Small intestine (tissue), 16 donors: ENCODE measurements at places on chromosomes 5 and 9. TPM values are rescaled to one million over a fixed set of nuclear protein-coding genes. Genes with fewer than 3 reads are reported as not detected.

- H3K27ac ChIP-seq: peak overlapping the region; percentile 56
- DNase-seq: peak; percentile 66
- no peaks in the 10 kb centered on the region for H3K27me3 ChIP-seq
- H3K36me3 ChIP-seq: peaks cover 30% of the 10 kb centered on the region
- H3K4me1 ChIP-seq: no peaks in the 10 kb centered on the region
- no peak overlapping the region for H3K4me3 ChIP-seq
Measured at GRCh38 chr5:134609232-134609851, 23.3 kb downstream of the SAR1B start.

- H3K36me3 ChIP-seq: no peaks in the 10 kb centered on the region
- H3K27me3 ChIP-seq: no peaks in the 10 kb centered on the region
- H3K4me1 ChIP-seq: no peaks in the 10 kb centered on the region
- H3K4me3 ChIP-seq: no peak overlapping the region
- no peak overlapping the region for H3K27ac ChIP-seq
Measured at GRCh38 chr9:69158471-69158870, 15.6 kb upstream of the TJP2 start.

The HMMR gene
- polyA plus RNA-seq: 22.5 TPM

- no peaks in the 10 kb centered on the region for H3K27me3 ChIP-seq
- no peak overlapping the region for H3K4me3 ChIP-seq
- no peaks in the 10 kb centered on the region for H3K36me3 ChIP-seq
- no peak for DNase-seq
- H3K27ac ChIP-seq: no peak overlapping the region
Measured at GRCh38 chr5:24196789-24197188, 448.0 kb downstream of the CDH10 start.

DNA sequence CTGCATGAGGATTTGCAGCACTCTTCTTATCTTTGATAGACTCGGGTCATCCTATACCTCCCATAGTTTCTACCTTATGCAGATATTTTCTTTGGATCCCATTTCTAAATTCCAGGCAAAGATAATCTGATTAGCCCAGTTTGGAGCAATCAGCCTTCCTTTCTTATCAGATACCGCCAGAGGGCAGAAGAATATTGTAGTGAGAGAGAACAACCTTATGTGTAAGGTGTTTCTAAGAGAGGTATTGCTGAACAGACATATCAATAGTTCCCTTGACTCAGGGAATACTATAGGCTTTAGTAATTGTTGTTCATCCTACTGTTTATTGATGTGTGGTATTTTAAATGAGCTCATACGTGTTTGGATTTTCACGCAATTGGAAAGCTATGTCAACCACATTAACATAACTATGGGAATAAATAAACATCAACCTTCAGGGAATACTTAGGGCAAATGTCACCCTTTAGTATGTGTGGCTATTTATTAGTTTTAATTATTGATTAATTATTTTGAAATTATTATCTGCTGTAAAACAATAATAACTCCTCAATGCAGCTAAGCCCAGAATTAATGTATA is 1435.2 kb upstream of the CDH9 start:
- H3K27me3 ChIP-seq: no peaks in the 10 kb centered on the region
- H3K4me1 ChIP-seq: no peaks in the 10 kb centered on the region
- no peak overlapping the region for H3K27ac ChIP-seq
- H3K36me3 ChIP-seq: no peaks in the 10 kb centered on the region
- no peak overlapping the region for H3K4me3 ChIP-seq
- no peak for DNase-seq
